ELR (cell line): ENCODE measurements at places on chromosomes 16 and 17.
A peak's percentile ranks its signal among the peaks of the same experiment; 100 is the strongest.

DNA sequence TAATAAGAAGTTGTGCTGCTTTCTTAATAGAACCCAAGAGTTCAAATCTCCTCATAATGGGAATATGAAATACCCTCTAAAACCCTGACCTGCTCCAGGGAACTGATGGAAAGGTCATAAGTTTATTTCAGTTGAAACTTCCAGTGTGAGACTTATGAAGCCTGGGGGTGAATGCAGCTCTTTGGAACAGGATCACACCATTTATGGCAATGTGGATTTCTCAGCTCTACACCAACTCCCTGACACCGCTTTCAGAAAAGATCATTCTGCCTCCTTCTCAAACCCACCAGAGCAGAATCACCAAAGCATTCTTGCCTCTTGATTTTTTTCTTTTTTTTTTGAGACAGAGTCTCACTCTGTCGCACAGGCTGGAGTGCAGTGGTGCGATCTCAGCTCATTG, 16.7 kb upstream of the KPNB1 start:
- DNase-seq: no peak

DNA sequence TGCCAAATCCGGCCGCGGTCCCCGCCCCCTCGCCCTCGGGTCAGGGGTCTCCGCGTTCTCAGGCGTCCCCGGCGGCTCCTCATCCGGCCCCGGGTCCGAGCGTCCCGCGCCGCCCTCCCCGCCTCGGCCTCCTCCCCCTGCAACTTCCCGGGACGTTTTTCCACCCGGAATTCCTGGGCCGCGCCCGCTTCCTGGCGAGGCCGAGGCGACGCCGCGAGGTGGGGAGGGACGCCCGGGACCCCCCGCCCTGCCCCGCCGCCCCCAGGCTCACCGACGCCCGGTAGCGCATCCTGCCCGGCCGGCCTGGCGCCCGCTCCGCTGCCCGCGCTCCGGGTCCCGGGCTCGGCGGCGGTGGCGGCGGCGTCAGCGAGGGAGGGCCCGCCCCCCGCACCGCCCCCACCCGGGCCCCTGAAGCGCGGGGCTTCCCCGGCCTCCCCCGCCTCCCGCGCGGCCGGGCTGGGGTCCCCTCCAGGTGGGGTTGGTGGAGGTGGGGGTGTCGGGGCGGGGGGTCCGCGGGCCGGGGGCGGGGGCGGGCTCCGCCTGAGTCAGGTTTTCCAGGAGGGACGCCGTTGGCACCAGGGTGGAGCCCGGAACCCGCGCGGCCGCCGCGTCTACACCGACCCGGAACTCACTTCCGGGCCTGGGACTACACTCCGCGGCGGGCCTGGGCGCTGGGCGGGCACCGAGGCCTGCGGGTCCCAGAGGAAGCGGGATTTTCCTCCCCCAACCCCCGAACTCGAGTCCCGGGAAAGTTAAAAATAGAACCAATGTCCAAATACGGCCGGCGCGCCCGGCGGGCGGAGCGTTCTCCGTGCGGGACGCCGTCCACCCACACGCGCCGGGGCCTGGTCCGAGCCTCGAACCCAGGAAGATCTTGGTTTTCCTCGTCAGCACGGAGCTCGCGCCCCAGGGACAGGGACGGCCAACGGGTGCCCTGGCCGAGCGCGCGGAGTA, 6.8 kb downstream of the MYO1C start:
- peak; percentile 72 for DNase-seq

DNA sequence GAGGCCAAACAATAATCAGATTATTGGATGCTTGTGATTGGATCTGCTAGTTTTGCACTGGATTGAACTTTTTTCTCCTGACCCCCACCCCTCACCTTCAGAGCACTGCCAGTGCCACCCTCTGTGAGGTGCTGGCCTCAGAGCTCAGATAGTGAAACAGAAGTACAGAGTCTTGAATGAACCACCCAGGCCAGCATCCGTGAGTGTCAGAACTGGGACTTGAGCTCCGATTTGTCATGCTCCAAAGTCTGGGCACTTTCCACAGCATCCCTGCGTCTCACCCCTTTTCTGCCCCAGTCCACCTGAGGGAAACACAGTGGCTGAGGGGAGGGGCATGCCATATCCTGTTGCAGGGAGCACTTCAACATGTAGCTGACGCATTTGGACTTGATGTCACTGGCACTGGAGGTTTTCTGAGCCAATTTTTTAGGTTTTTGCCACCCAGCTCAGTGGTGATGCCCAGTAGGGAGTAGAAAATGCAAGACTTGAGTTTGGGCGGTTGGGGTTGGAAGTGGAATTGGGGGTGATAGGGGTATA, 47.3 kb downstream of the SMPD3 start:
- no peak for DNase-seq

- DNase-seq: peak; percentile 95
Measured at GRCh38 chr17:58232707-58233156, 5.7 kb upstream of the LPO start.

GRCh38 chr17:76567634-76568432, 17.8 kb downstream of the ST6GALNAC2 start:
- peak; percentile 39 for DNase-seq

DNA sequence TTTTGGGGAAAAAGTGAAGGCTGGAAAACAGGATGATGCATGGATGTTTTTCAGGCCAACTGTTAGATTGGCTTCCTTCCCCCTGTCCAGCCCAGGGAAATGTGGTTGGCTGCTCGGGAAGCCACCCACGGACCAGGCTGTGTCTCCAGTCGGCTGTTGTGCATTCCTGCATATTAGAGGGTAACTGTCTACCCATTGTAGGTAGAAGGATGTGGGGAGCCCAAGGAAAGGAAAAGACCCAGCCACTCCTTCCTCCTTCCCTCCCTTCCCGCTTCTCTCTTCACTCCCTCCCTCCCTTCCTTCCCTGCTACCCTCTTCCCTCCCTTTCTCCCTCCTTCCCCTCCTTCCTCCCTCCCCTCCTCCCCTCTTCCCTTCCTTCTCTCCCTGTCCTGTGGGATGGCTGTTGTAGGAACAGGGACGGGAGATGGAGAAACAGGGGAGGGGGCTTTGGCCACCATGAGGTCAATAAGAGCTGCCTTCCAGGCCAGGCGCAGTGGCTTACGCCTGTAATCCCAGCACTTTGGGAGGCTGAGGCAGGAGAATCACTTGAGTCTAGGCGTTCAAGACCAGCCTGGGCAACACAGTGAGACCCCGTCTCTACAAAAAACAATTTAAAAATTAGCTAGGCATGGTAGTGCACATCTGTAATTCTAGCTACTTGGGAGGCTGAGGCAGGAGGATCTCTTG, 16.9 kb downstream of the SYT17 start:
- no peak for DNase-seq

GRCh38 chr17:33053676-33054075, 62.0 kb downstream of the SPACA3 start:
- no peak for DNase-seq

GRCh38 chr16:68079626-68080344, 5.4 kb upstream of the NFATC3 start:
- DNase-seq: no peak

DNA sequence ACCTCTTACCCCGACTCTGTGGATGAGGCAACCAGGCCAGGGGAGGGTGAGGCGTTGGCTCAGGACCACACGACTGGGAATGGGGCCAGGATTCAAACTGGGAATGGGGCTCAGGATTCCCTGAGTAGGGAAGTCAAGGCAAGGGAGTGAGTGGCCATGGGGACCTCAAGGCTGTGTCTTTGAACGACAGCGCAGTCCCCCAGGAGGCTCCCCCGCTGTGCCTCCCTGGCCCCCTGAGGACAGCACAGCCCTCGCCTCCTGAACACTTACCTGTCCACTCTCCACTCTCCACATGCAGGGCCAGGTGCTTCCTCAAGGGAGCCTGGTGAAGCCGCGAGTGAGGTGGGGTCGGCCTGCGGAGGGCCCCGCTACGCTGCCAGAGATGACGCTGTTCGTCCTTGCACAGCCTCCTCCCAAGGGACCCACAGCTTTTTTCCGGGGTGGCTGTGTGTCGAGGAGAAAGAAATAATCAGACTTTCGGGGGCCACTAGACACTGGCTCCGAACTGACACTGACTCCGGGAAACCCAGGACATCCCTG, 6.9 kb downstream of the ZNF469 start:
- no peak for DNase-seq

GRCh38 chr16:54926166-54926838, 4.4 kb upstream of the IRX5 start:
- DNase-seq: peak; percentile 74

GRCh38 chr17:42408061-42408460, 15.0 kb downstream of the CAVIN1 start:
- no peak for DNase-seq

DNA sequence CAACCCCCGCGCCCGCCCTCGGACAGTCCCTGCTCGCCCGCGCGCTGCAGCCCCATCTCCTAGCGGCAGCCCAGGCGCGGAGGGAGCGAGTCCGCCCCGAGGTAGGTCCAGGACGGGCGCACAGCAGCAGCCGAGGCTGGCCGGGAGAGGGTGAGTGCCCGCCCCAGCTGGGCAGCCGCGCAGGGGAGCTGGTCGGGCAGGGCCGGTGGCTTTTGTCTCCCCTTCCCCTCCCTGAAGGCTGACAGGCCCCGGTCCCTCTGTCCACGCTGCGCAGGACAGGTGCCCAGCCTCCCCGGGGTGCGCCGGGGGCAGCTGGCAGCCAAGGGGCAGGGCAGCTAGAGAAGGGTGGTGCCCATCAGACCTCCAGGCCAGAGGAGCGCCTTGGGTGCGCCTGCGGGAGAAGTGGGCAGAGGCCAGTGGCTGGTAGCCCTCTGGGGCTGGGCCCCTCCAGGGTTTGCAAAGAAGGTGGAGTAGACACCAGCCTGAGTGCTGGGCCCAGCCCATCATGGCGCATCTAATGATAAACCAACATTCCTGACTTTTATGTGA, 278 bp downstream of the ITGB4 start:
- DNase-seq: no peak

DNA sequence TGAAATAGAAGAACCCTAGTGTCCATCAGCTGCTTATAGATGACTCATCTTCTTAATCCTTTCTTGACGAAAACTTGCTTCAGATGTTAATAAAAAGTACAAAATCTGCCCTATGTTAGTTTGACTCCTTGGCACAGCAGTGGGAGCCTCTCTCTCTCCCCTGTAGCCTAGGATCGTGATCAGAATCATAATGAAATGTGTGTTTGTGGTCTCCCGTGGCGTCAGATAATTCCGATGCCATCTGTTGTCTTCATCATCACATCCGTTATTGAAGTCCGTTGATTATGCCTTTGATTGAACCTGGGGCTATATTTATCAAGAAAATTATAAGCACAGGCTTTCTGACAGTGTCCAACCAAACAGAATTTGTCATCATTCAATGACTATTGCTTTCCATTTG, 102.5 kb downstream of the BMERB1 start:
- DNase-seq: no peak

DNA sequence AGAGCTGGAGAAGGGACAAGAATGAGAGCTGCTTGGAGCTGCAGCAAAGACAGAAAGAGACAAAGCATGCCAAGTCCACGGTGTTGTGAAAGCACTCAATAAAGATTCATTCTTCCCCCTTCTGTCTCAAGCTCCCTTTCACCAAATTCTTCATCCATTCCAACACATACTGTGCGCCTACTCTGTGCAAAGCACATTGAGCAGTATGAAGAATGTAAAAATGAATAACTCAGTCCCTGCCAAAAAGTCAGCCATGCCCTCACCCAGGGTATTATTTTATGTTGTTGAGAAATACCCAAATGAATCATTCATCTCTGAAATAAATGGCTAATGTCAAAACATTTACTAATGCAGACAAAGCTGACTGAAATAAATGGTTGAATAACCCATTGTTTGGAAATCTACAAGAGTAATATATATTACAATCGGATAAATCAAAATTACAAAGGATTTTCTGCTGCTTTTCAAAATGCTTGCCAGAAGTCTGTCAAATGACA, 282.9 kb upstream of the IRX5 start:
- no peak for DNase-seq

DNA sequence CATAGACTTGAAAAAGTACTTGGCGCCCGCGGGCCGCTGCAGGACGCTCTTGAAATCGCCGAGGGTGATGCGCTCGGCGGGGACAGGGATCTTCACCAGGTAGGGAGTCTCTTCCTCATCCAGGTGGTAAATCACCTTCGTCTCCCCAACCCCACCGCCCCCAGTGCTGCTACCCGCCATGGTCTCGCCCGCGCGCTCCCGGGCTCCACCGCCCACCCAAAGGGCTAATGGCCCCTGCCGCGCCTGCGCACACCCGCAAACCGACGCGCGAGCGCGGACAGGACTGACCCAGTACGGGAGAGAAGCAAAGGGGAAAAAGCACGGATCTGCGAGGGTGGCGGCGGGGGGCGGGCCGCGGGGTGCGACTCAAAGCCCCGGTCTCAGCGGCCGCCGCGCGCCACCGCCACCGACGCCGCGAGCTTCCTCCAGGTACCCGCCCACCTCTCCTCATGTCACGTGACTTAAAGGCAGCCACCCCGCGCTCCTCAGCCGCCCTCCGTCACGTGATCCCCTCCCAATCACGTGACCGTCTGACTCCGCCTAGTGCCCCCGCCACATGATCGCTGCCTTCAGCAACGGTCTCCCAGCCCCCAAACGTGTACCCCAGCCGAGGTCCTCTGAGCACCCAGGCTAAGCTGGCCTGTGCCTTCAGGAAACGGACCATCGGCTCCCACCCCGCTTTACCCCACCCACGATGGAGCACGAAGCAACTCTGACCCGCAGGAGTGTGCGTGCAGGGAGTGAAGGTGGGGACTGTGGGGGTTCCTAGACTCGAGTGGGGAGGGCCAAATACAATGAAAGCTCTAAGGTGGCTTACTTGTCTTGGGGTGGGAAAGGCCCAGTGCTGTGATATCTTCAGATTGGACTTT, at the start of gene DVL2:
DVL2 (minus strand) TSS at position 435 of the 869 bp plus-strand sequence; CDS start at position 180, 255 bp downstream.
- DNase-seq: peak; percentile 97

- no peak for DNase-seq
Measured at GRCh38 chr17:72233986-72234385, 113.2 kb downstream of the SOX9 start.

- DNase-seq: no peak
Measured at GRCh38 chr17:74442670-74443515, 11.0 kb downstream of the GPRC5C start.

DNA sequence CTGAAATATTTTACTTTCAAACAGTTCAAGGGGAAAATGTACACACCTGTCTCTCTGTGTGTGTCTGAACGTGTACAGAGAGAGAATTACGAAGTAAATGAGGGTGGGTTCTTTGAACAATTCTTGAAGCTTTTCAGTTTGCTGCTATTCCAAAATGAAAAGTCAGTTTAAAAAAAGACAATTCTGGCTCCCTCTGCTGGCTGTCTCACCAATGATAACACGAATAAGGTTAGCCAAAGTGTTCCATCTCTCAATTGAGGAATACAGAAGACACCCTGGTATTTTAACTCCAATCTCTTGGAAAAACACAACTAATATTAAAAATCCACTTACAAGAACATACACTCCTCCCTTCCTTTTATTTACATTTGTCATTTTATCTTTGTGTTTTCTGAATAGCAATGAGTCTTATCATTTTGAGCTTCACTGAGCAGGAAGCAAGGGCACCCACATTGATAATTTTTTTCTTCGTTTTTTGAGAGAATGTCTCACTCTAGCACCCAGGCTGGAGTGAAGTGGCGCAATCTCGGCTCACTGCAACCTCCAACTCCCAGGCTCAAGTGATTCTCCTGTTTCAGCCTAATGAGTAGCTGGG, 20.5 kb downstream of the EFTUD2 start:
- peak; percentile 68 for DNase-seq
